ENCODE measurements at places on chromosomes 1 and 21.

DNA sequence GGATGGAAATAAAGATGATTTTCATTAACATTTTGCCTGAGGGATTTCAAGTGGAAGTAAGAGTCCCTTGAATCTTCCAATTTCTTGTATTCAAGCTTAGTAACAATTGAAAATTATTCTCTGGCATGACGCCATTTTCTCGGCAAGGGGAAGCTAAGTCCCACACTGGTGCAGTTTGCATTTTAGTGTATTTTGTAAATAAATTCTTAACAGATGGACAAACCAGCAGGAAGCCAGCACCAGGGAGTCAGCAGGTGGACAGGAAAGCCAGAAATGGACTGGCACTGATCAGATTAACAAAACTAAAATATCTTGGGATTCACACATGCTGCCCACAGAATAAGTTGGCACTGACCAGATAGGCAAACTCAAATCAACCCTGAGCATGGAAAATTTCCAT, 311.3 kb downstream of the LRRIQ3 start:
- DNase-seq, result no peak

GRCh38 chr1:82810601-82811000, 1009.9 kb downstream of the ADGRL2 start:
- no peak for DNase-seq

DNA sequence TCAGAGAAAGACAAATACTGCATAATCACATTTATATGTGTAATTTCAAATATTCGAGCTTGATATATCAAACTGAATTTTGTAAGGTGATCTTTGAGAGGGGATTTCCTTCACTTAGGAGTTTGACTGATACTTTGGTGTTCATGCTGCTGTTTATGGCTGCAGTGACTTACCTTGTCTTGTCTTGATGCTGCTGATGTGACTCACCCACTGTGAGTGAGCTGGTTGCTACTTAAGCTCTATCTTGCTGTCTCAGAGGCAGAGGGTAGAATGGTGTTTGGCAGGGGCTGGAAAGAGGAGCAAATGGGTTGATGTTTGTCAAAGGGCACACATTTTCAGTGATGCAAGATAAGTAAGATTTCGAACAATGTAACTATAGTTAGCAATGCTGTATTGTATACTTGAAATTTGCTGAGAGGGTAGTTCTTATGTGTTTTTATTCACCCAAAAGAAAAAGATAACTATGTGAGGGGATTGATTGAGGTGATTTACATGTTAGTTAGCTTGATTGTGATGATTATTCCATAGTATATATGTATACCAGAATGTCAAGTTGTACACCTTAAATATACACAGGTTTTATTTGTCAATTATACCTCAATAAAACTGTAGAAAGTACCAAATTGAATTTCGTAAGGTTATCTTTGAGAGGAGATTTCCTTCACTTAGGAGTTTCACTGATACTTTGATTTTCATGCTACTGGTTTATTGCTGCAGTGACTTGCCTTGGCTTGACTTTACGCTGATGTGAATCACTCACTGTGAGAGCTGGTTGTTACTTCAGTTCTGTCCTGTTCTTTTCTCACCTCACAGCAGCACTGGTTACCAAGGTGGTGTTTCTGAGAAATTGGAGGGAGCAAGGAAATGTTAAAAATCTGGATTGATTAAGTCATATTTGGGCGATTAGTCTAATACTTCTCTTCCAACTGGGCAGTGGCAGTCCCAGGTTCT, 94.5 kb upstream of the SLC5A9 start:
- no peak for DNase-seq

DNA sequence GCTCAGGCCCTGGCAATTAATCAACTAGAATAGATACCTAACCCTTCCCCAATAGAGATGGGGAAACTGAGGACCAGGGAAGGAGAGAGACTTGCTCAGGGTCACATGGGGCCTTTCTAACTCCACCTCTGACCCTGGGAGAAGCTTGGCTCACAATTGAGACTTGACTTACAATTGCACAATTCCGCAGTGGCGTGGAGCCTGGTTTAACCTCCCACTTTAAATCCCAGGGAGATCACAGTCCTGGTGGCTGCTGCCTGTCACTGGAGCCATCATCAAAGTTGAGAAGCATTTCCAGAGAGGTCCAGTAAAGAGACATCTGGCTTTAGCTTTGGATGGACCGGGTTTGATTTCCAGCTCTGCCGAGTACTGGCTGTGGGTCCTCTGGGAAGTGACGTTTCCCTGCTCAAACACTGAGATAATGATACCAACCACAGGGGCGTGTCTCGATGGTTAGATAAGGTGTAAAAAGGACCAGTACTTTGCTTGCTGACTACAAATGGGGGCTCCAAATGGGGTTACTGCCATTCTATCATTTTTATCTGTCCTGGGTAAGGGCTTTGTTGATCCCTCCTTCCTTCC, 39.3 kb downstream of the TRIM62 start:
- DNase-seq, result no peak

- no peak for DNase-seq
Measured at GRCh38 chr1:180544050-180544449, 14.7 kb upstream of the OVAAL start.

GRCh38 chr1:115630342-115630741, 11.4 kb upstream of the VANGL1 start:
- DNase-seq, result no peak

GRCh38 chr1:208837242-208837641, 593.1 kb upstream of the PLXNA2 start:
- no peak for DNase-seq

- DNase-seq, result no peak
Measured at GRCh38 chr1:27526569-27527222, 36.7 kb upstream of the WASF2 start.

GRCh38 chr21:32382108-32382644, 10.6 kb downstream of the URB1 start:
- no peak for DNase-seq

GRCh38 chr1:18204575-18204974, 97.0 kb downstream of the IGSF21 start:
- no peak for DNase-seq

DNA sequence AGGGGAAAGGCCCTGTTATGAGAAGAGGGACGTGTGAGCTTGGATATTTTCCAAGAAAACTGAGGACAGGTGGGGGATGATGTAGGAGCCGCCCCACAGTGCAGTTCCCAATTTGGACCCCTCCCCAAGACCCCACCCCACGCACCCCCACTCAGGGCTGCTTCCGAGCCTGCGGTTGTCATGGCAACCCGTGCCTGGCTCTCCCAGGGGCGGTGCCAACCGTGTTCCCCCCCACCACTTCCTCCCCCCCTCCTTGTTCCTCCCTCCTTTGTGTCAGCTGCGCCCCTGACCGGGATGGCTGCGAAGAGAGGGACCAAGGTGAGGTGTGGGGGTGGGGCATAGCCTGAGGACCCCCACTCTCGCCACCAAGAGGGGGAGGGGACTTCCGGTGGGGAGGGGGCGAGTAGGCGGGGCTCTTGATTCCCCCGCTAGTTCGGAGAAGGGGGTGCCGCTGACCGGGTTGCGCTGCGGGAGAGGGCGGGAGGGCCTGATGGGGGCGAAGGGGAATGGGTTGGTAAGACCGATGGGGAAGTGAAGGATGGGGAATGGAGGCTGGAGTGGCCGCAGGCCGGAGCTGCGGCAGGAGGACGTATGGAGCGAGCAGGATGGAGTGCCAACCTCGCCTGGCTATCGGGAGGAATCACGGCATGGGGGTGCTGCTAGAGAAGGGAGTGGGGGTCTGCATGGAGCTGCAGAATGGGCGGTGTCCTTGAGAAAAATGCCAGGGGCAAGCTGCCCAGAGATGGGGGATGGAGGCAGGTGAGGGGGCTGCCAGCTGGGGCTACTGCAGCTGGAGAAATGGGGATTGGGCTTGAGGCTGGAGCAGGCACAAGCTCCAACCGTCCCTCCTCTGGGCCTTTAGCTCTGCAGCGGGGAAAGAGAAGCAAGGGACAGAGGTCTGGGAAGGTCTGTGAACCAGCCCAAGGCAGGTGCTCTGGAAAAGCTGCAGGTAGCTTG, 953 bp downstream of the TRIM46 start:
- DNase-seq, result no peak

DNA sequence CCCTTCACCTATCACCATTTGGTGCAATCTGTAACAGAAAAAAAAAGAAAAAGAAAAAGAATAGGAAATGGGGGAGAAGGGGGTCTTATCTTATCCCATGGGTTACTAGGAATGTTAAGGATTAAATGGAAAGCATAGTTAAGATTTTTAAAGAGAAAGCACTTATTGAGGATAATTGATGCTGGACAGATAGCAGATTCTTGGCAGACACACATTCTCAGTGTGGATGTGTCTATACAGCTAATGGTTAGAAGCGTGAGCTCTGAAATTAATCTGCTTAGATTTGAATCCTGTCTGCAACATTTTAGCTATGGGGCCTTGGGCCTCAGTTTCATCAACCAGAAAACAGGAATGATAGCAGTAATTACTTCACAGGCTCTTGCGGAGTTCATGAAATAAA, 67.1 kb downstream of the SSBP3 start:
- DNase-seq, result no peak

- DNase-seq, result no peak
Measured at GRCh38 chr1:167484726-167485502, 33.4 kb downstream of the CD247 start.

DNA sequence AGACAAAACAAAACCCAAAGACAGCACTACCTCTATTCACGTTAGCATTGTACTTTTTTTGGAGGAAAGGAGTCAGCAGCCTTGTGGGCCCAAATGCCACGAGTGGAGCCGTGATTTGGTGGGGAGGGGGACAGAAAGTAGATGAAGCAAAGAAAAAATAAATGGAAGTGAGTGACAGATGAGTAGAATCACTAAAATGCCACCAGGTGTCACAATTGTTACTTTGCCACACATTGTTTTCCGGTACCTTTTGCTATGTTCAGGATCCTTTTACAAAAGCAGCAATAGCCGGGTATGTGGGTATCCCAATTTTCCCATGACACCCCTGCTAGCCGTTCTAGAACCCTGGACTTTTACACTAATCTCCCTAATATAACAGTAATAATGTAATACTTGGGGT, 85.0 kb upstream of the AK4 start:
- DNase-seq, result no peak

- no peak for DNase-seq
Measured at GRCh38 chr1:196774603-196775002, at the start of gene CFHR3. Gene CFHR3 (plus strand): TSS chr1:196774840. CDS start chr1:196774887, 47 bp downstream.

- no peak for DNase-seq
Measured at GRCh38 chr1:173639102-173639501, 4.0 kb downstream of the TEX50 start.

- no peak for DNase-seq
Measured at GRCh38 chr1:247465796-247466195, 7.9 kb upstream of the OR2B11 start.

GRCh38 chr21:16633831-16634459, 878.9 kb upstream of the CXADR start:
- DNase-seq, result no peak

- DNase-seq, result no peak
Measured at GRCh38 chr1:209659909-209660308, 7.7 kb upstream of the LAMB3 start.

GRCh38 chr1:159211331-159212136, 6.9 kb downstream of the ACKR1 start:
- peak; percentile 47 for DNase-seq

GRCh38 chr1:8137481-8138244, 111.6 kb upstream of the ERRFI1 start:
- DNase-seq, result no peak

- no peak for DNase-seq
Measured at GRCh38 chr1:231594749-231595148, 31.8 kb upstream of the DISC1 start.

DNA sequence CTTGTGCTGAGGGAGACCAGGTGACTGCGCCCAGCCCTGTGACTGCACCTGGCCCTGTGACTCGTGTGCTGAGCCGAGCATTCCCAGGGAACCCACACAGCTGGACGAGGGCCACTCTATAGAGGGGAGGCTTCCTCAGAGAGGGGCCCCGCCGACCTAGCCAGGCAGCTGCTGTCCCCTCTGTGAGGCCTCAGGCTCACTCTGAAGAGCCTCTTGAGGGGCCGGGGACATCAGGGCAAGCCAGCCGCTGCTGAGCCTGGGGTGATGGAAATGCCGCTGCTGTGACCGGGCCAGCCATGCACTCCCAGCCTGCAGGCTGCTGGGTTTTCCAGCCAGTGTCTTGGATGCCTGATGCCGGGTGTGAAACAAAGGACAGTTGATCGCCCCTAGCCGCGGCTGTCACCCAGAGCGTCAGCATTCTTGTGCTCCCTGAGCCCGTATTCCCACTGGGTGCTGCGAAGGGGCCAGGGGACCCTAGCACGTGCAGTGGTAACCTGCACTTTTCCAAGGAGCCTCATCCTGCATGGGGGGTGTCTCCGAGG, 17.5 kb downstream of the PFKL start:
- DNase-seq, result no peak

- DNase-seq, result no peak
Measured at GRCh38 chr21:44279354-44280260, 6.1 kb upstream of the AIRE start.

DNA sequence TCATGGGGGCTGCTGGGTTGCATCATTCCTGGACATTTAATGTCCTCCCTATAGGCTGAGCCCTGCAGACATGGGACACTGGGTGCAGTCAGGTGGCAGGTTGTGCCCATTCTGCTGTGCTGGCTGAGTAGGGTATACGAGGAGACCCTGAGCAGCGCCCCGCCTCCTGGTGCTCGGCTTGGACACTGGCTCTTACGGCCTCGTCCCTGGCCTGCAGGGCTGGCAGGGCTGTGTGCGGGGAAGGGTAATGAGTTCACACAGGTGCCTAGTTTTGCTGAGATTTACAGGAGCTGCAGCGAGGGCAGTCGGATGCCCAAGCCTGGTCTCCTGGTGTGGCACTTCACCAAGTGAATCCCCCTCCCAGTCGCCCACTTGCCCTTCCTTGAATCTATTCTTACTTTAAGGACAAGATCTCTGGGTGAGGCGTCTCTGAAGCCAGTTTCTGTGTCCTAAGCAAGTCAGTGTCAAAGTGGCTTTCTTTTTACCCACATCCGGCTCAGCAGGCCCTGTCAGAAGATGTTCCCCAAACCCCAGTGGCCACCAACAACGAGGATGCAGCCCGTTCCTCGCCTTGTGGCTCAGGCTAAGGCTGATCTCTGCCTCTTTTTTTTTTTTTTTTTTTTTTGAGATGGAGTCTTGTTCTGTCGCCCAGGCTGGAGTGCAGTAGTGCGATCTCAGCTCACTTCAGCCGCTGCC, 73.2 kb downstream of the MAN1C1 start:
- no peak for DNase-seq

- DNase-seq, result no peak
Measured at GRCh38 chr21:14766241-14766640, 220.1 kb upstream of the SAMSN1 start.

- no peak for DNase-seq
Measured at GRCh38 chr1:38235705-38236104, 189.1 kb upstream of the POU3F1 start.

DNA sequence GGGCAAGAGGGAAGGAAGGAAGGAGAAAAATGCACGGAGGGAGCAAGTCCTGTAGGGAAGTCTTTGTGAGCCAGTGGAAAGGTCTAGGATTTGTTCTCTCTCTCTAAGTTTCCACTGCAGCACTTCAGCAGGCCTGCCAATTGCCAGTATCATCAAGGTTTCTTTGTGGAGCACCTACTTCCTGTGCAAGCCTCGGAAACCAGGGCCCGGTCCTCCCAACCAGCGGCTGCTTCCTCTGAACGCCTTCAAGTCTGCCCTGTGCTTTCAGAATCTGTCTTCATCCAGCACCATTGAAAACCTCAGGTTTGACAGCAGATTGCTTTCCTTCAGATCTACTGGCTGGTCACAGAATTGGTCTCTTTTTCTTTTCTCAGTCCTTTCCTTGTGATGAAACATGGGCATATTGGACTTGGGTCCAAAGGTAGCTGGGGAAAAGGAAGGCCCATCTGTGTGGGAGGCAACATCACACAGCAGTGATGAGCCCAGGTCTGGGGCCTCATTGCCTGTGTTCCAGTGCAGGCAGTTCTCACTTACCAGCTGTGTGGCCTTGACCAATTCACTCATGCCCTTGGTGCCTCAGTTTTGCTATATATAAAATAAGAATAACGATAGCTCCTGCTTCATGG, 144.5 kb downstream of the SEC16B start:
- no peak for DNase-seq
